ENCODE measurements at places on chromosomes 16 and 17.

DNA sequence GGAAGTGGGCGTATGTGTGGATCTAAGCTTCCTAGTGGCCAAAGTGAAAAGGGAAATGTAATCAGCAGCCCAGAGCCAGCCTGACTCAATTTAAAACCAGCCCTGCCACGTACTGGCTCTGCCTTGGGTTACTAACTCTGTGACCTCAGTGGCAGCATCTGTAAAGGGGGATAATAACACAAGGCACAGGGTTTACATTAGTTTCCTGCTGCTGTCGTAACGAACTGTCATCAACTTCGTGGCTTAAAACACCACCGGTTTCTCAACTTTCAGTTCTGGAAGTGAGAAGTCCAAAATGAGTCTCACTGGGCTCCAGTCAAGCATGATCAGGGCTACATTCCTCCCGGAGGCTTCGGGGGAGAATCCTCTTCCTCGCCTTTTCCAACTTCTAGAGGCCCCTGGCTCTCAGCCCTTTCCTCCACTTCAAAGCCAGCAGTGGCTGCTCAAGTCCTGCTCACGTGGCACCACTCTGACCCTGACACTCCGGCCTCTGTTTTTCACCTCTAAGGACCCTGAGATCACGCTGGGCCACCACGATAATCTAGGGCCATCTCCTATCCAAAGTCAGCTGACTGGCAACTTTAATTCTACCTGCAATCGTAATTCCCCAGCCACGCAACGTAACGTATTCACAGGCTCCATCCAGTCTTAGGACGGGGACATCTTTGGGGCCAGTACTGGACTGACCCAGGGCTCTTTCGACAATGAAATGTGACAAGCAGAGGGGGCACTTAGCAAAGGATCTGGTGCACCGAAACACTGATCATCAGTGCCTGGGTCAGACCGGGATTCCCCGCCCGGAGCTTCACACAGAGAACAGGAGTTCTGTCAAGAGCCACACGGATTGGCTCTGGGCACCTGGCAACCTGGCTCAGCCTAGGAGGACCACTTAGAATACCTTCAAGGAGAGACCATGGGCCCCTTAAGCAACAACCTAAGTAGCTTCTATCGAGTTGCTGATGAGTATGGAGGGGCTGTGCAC lies 14.5 kb downstream of the TMC6 start:
- DNase-seq: no peak

DNA sequence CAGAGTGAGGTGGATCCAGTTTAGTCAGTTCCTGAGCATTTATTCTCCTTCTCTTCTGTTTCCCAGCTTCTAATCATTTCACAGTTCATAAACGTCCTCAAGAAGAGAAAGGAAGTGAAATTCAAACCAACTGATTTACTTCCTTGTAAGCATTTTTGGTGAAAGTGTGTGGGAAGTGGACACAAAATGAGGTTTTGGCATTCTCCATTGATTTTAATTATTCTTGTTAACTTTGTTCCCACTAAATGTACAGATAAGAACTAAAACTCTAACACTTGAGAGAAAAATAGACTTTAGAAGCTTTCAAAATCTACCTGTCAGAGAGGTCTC lies 42.7 kb upstream of the CORO6 start:
- no peak for DNase-seq

- no peak for DNase-seq
Observed at GRCh38 chr16:1978476-1979120, 2.7 kb downstream of the NOXO1 start.

DNA sequence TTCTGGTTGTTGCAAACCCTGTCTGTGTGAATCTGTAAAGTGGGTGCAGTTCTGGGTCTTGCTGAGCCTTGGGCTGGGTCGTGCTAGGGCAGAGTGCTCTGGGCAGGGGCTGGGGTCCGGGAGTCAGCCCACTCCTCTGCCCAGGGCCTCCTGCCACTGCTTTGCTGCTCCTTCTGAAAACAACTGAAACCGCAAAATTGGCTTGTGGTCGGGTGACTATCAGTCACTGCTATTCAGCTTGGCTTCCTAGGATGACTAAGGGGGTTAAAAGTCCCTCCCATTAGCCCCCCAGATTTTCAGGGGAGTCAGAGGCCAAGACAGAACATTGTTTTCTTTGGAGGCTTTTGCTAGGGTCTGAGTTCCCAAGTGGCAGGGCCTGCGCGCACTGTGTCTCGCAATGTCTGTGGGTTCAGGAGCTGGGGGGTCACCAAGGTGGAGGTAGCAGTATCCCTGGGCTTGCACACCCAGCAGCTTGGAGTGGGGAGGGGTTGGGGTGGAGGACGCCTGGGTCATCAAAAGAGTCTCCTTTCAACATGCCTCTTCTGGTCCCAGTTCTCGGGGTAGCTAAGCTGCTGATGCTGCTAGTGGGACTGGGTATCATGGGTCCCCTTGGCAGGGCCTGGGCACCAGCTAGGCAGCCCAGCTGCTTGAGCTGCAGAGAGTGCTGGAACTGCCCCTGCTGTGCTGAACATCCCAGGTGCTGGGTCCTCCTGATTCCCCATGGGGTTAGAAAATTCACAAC lies 13.5 kb upstream of the TBX21 start:
- peak; percentile 80 for DNase-seq

DNA sequence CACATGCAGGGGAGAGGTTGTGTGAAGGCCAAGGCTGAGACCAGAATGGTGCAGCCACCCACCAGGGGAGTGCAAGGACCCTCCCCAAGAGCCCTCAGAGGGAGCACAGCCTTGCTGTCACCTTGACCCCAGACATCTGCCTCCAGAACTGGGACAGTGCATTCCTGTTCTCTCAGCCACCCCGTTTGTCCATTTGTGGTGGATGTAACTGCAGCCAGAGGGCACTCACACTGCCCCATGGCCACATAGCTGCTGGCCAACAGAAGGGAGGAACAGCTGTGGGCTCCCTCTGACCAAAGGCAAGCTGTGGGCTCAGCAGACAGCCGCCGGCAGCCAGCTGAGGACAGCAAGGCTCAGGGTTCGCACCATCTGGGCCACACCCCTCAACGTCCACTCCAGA lies 49.8 kb upstream of the KLHDC4 start:
- DNase-seq: no peak

DNA sequence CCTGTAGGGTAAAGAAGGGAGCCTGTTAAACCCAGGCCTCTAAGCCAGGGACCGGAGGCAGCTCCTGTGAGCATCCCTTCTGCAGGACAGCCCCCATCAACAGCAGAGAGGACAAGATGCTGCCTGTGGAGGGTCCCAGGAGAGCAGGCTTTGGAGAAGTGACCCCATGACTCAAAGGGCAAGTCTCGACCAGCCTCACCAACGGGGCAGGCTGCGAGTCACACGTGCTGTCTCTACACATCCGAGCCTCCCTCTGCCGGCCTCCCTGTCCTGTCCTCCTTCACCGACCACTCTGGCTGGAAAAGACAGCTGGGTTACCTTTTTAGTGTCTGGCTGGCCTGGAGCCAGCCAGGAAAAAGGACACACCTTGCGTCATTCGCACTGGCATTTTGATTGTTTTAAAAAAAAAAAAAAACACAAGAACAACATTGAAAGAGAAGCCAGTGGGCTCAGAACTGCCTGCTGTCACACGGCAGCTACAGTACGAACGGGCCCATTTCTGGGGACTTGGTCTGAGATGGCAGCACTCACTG lies 74.5 kb upstream of the RCVRN start:
- no peak for DNase-seq

- DNase-seq: no peak
Observed at GRCh38 chr17:35895636-35896587, 15.8 kb upstream of the CCL5 start.

DNA sequence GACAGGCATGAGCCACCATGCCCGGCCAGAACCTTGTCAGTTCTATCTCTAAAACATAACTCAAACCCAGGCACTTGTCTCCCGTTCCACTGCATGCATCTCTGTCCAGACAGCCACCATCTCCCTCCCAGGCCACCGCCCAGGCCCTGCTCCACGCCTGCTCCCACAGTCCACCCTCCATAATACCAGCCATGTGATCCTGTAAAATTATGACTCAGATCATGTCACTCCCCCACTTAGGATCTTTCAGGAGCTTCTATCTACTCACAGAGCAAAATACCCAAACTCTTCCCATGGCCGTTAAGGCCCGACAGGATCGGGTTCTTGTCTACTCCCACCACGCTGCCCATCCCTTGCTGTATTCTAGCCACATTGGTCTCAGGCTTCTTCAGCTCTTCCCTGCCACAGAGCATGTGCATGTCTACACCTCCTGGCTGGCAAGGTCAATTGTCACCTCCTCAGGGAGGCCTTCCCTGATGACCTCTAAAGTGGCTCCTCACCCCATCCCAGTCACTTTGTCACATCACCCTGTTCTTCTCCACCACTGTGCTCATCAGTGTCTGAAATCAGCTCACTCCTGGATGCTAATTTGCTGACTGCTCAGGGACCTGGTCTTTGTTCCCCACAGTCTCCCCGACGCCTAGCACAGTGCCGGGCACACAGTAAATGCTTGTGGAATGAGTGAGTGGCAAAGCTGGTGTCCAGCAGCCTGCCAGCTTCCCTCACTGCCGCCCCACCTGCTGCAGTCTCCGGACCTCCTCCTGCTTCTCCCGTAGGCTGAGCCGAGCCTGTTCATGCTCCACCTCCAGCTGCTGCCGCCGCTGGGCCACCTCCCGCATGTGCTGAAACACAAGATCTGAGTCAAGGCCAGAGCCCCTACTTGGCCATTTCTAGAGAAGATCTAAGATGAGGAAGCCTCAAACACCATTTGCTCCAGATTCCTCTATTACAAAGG lies 6.7 kb downstream of the TSPOAP1 start:
- DNase-seq: no peak

DNA sequence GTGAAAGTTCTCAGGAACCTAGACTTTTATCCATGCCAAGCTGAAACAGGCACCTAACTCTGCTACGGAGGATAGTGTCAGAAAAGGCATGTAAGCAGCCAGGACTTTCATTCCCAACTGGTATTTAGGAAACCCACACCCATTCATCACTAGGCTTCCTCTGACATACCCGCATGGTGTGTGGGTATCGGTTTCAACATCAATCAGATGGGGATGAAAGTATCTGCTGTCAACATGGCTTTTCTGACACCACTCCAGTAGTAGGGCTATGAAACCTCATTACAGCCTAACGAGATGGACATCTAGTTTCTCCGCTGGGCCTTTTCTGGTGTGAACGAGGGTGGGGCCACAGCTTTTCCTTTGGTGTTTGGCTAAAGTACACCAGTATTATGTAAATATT lies 1178.3 kb downstream of the CDH11 start:
- DNase-seq: no peak

- no peak for DNase-seq
Observed at GRCh38 chr16:30350134-30350871, 4.8 kb downstream of the CD2BP2 start.

DNA sequence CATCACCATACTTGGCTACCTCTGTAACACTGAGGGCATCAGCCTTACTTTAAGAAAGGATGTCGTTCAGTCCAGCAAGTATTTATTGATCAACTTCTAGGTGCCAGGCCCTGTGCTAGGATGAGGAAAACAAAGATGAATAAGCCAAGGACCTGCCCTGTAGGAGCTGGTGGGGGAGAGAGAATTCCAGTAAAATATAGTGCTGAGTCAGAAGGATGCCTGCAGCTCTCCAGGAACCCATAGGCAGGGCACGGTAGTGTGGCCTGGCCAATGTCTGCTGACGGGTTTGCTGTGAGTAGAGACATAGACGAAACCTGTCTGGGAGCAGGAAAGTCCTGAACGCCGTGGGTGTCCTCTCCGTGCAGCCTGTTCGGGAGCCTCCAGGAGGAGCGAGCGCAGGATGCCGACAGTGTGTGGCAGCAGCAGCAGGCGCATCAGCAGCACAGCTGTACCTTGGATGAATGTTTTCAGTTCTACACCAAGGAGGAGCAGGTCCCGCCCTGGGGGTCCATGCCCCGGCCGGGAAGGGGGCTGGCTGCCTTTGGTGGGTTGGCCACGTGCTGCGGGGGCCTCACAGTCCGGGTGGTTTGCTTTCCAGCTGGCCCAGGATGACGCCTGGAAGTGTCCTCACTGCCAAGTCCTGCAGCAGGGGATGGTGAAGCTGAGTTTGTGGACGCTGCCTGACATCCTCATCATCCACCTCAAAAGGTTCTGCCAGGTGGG lies 55.6 kb downstream of the USP43 start:
- no peak for DNase-seq

DNA sequence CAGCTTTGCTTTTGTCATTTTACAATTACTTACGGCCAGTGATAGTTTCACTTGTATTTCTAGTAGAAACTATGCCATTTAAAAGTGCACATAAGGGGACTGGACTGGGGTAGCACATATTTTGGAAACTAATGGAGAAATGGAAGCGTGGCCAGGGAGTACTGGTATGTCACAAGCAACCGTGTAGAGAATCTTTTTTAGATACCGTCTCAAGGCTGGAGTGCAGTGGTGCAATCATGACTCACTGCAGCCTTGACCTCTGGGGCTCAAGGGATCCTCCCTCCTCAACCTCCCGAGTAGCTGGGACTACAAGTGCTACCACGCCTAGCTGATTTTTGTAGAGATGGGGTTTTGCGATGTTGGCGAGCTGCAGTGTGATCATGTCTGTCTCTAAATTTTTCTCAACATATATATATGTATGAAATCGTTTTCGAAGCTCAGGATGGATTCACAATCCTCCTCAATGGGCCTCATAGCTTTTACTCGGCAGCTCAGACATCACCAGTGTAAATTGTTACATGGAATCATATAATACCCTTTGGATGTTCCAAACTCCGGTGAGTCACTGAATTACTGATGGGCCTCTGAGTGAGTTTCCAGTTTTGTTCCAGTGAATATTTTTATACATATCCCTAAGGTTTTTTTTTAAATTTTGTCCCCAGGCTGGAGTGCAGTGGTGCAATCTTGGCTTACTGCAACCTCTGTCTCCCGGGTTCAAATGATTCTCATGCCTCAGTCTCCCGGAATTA lies 51.7 kb downstream of the ZNF778 start:
- DNase-seq: no peak

GRCh38 chr16:85757341-85757822 lies 6.5 kb upstream of the C16orf74 start:
- no peak for DNase-seq

DNA sequence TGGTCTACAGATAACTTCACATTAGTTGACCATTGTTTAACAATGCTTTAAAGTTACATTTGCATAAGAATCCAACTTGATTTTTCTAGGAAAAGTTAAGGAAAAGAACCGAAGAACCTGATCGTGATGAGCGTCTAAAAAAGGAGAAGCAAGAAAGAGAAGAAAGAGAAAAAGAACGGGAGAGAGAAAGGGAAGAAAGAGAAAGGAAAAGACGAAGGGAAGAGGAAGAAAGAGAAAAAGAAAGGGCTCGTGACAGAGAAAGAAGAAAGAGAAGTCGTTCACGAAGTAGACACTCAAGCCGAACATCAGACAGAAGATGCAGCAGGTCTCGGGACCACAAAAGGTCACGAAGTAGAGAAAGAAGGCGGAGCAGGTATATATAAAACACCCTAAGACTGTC lies 21.7 kb downstream of the ANKRD40CL start:
- DNase-seq: no peak

DNA sequence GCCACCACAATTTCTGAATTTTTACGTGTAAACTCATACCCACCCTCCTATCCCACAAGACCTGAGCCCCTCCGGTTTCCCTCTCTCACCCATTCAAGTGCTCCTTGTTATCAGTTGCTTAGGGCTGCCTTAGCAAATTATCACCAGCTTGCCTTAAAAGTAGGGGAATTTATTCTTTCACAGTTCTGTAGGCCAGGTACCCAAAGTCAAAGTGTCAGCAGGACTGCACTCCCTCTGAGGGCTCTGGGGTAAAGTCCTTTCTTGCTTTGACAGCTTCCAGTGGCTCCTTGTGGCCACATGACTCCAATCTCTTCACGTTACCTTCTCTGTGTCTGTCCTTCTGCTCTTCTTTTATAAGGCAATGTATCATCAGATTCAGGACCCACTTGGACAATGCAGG lies 7.9 kb upstream of the TMEM220 start:
- no peak for DNase-seq
